ENCODE measurements at places on chromosomes 4 and X.

- no peak for DNase-seq
These were observed 5.7 kb downstream of the FAM120C start for GRCh38 chrX:54177306-54177705.

GRCh38 chrX:3435057-3435456, 88.6 kb upstream of the MXRA5 start:
- DNase-seq: no peak

- DNase-seq: no peak
These were observed 14.6 kb downstream of the SYTL4 start for GRCh38 chrX:100717363-100717762.

GRCh38 chr4:13891544-13891939, 264.0 kb upstream of the BOD1L1 start:
- DNase-seq: no peak

All from lung microvascular endothelial cell (primary cell).